Hematopoietic multipotent progenitor cell treated with erythropoietin and hydrocortisone succinate and interleukin-3 and kit ligand, for 6 days (in vitro differentiated cells): ENCODE measurements at places on chromosomes 5 and 9.

DNA sequence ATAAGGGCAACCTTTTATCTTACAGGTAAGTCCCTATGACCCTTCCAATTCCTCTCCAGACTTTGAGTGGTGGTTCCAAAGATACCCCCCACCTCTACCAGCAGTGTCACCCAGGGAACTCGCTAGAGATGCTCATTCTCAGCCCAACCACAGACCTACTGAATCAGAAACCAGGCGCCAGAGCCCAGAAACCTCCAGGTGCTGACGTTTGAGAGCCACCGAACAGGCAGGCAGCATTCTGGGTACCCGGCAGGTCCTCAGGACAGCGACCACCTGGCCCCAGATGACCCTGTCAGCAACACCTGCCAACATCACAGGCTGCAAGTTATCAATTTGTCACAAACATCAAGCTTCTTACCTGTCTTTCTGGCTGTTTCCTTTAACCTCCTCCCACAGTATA, 19.5 kb downstream of the RAPGEF1 start:
- DNase-seq, result no peak

DNA sequence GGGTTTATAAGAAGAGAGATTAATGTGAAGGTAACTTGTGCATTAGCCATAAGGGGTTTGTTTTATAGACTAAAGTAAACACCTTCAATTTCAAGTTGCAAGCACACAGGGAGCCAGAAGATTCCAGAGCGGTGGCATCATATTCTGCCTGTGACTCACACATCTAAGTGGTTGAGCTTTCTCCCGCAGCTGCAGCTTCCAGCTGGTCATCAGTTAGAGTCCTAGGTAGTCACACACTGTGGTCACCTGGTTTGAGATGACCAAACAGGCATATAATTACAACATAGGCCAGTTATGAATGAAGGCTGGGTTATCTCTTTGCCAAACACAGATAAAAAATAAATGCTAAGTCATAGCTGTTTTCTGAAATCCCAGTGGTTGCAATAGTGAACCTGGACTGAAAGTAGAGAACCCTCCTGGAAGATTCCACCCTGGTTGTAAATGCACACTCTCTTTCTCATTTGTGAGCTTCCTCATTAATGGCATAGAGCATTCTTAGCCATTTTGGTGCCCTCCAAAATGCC, 171.3 kb downstream of the GDNF start:
- peak; percentile 61 for DNase-seq

GRCh38 chr5:170846846-170847245, 15.0 kb upstream of the RANBP17 start:
- no peak for DNase-seq

- DNase-seq, result no peak
These were observed 1.4 kb upstream of the GDNF start for GRCh38 chr5:37841203-37841602.

GRCh38 chr5:156435101-156435500, 108.1 kb downstream of the SGCD start:
- DNase-seq, result no peak

GRCh38 chr9:130396581-130396980, 48.2 kb upstream of the ASS1 start:
- peak; percentile 9 for DNase-seq

DNA sequence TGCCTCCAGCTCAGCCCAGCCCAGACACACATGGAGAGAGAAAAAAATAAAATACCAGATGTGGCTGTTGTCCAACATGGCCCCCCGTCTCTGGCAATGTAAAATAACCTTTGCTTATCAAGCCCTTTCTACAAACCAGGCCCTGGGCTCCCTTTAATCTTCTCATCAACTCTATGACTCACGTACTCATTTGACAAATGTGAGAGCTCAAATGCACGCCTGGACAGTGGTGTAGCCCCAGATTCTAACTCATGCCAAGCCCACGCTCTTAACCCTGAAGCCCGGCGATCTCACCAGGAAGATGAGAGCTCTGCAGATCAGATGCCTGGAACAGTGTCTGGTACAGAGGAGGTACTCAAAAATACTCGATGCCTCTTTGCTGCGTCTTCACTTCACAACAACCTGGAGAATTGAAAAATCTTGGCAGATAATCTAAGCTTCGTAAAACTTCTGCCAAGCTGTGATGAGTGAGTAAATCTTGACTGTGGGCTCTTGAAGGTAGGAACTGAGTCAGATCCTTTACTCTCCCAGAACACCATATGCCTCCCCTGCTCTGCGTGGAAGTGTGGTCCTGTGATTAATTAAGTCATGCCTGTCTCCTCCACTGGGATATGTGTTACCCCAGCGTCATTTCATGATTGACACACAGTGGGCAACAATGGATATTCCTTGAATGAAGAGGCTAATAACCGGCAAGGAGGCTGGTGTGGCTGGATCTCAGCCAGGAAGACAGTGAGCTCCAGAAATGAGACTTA, 102.0 kb upstream of the FSTL4 start:
- DNase-seq, result no peak

- no peak for DNase-seq
These were observed 106.8 kb downstream of the WNK2 start for GRCh38 chr9:93290495-93291434.

GRCh38 chr9:137694962-137695875, 76.4 kb downstream of the EHMT1 start:
- DNase-seq, result peak; percentile 82

DNA sequence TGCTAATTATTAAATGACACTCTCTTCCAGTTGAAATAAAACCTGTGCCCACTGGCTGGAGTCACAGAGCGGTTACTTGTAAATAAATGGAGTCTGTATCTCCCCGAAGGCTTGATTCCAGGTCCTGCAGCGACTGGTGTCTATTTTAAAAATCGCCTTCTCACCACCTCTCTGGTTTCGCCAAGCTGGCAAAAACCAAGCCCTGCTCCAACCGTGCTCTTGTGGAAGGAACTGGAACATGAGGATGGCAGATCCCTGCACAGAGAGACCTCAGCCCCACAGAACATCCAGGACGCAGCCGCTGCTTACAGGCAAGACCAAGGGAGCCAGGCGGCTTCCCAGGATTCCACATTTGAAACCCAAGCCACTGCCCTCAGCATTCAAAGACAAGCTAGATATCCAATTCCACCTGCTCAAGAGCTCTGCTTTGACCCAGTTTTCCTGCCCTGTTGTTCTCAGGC, 15.0 kb downstream of the SEMA4D start:
- no peak for DNase-seq

DNA sequence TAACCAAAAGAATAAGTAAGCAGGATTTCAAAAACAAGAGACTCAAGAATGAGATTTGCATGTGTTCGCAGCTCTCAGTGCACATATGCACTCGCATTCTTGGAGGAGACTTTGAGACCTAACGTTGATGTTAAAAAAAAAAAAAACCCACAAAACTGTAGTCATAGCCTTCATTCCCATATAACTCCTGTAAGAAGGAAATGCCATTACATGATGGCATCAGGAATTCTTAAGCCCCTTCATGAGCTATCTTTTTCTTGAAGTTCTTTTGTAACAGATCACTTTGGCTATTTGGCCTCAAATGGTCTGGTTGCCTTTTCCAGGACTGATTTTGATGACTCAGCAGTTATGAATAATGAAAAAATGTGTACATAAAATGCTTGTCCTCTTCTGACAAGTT, 113.8 kb downstream of the ALDH1A1 start:
- DNase-seq, result no peak

DNA sequence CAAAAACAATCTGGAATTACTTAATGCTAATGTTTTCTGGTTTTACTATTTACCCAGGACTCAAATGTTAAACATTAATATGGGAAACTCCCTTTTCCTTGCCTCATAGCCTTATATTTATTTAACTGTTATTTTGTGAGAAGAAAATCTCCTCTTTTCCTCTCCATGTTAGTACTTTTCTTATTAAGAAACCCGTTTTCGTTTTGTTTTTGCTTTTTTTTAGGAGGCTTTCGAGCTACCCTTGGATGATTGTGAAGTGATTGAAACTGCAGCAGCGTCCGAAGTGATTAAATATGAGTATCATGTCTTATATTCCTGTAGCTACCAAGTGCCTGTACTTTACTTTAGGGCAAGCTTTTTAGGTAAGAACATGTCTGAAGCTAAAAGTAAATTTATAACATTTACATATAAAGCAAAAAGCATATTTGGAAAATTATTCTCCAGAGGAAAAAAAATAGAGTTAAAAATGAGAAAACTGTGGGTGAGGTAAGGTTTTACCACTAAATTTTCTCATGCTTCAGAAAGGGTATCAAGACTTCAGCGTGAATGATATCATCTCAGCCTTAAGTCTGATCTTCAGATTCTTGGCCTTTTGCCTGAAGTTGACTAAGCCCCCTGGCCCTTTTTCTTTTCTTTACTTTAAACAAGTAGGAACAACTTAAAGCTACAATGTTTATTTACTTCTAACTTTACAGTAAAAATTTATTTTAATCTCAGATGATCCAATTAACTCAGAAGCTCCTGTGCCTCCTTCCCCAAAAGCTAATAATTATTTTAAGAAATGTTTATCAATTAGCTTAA, 113.8 kb downstream of the RPS23 start:
- DNase-seq, result no peak

DNA sequence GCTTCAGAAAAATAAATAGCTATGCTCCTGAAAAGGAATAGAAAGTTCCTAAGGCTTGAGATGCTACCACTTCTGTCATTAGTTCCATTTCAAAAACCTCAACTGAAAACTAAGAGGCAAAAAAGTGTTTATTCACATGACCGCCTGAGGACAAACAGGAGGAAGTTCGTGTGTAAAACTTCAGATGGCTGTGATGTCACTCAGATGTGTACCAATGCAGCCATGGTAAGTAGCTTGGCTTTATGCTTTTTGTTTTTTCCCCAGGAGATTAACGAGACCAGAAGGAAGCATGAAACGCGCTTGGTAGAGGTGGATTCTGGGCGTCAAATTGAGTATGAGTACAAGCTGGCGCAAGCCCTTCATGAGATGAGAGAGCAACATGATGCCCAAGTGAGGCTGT, 33.0 kb downstream of the LMNB1 start:
- DNase-seq, result no peak

DNA sequence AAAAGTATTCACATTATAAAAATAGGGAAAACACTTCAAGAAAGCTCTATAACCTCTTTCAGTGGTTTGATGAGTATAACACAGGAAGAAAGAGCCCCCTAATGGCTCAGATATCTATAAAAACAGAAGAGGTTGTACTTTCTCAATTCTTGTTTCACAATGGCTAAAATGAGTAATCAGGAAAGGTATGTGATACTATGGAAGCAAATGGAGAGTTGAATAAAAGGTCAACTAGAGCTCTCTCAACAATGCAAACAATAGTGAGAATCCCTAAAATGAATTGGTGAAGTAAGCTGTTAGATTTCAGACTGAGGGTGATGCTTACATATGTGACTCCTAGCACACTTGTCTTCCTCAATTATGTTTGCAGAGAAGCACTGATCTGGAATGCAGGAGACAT, 584.6 kb upstream of the CDH18 start:
- DNase-seq, result peak; percentile 30

GRCh38 chr5:96113170-96113939, 151.7 kb upstream of the ELL2 start:
- no peak for DNase-seq

DNA sequence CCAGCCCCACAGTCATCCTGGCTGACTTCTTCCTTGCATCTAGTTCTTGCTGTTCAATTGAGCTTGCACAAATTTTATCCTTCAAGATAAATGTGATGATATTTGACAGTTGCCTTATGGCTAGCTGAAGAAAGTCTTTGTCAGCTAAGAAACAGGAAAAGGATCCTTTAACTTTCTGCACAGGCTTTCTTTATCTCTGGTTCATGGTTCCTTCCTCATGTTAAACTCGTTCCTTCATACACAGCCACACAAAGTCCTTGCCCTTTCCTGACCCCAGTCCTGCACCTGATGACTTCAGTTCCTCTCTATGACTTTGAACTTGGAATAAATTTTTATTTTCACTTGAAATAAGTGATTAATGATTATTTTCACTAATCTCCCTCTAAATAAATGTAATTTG, 132.5 kb upstream of the PRSS3 start:
- DNase-seq, result peak; percentile 35

DNA sequence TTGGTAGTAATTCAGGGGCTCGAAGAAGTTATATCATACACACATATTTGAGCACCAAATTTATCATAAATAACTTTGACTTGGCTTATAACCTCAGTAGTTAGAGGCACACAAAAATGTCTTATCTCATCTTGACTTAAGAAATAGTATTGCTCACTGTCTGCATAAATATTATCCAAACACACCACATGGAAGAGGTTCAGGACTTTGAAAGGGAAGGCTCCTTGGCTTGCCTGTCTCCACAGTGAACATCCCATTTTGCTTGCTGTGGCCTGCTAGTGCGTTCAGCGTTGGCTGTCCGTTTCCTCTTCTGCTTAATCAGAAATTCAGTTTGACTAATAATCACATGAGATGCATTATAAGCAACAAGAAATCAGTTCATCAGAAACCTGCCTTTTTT, 13.9 kb downstream of the GRXCR2 start:
- DNase-seq, result peak; percentile 46

DNA sequence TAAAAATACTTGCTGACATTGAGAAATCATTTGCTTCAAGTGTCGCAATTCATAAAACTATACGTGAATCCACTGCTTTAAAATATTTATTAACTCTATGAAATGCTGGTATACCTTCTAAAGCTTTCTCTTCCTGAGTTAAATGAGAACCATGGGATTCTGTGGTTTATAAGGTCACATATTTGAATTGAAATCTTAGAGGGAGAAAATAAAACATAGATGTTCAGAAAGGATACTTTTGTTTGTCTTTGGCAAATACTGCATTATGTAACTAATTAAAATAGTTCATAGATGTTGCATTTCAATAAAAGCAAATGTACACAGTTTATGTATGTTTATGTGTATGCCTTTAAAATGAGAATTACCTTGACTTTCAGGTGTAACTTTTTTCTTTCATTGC, 250.1 kb downstream of the FAM170A start:
- no peak for DNase-seq

DNA sequence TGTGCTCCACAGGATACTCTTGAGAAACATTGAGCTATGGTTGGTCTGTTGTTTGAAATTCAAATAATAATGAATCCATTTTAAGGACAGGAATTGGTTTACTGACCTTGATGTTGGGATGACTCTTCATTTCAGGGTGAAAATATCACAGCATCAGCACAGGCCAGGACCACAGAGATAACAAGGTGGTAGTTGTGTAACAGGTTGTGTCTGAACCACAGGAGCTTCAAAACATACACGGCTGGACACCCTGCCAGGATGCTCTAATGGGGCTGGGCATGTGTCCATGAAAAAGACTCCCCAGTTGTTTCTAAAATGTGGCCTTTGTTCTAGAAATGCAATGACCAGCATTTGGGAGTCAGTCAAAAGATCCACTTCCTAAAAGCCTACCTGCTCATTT, 69.8 kb downstream of the ACO1 start:
- peak; percentile 16 for DNase-seq

DNA sequence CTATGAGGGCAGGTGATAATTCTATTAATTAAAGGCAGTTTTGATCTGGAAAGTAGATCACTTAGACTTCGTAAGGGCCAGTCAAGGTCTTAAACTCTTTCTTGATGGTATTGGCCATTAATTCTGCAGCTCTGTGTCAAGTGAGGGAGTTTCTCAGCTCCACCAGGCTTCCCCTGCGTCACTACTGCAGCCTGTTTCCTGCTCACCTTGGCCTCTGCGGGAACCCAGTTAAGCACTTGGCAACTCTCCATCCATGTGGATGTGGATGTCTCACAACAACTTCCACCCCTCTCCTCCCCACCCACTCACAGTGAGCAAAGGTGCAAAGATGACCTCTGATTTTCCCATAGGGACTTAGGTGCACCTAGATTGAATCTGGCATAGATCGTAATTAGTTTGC, 191.6 kb downstream of the PLK2 start:
- no peak for DNase-seq

- DNase-seq, result peak; percentile 49
These were observed 59.1 kb downstream of the ABCA1 start for GRCh38 chr9:104868687-104869404.
